Stimulated activated CD4-positive, alpha-beta T cell treated with anti-CD3 and anti-CD28 coated beads, Interleukin-4, amount 100 ng/mL, for 4 hours (primary cell): ENCODE measurements at places on chromosomes 6 and 20.
A peak's percentile ranks its signal among the peaks of the same experiment; 100 is the strongest.

- no peak for DNase-seq
Measured at GRCh38 chr6:164419099-164419498, 890.3 kb downstream of the C6orf118 start.

GRCh38 chr6:38453861-38454260 lies 185.9 kb downstream of the BTBD9 start:
- DNase-seq: no peak

GRCh38 chr6:148867862-148868261 lies 121.0 kb downstream of the UST start:
- no peak for DNase-seq

DNA sequence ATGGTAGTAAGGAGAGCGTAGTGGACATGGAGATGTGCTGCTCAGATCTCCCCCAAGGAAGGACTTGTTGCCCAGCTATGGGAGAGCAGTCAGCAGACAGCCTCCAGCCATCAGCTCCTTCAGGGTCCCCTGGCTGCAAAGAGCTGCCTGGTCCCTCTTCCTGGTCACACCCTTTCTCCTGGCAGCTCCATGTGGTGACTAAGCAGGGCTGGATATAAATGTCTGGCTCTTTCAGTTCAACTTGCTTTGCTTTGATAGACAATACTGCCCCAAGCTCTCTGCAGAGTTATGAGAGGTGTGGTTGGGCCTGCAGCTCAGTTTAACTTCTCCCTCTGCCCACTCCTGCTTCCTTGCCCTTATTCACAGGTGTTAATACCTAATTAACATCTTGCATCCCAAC lies 64.1 kb upstream of the DDR1 start:
- no peak for DNase-seq

- no peak for DNase-seq
Measured at GRCh38 chr20:15862178-15862577, 711.1 kb downstream of the KIF16B start.

DNA sequence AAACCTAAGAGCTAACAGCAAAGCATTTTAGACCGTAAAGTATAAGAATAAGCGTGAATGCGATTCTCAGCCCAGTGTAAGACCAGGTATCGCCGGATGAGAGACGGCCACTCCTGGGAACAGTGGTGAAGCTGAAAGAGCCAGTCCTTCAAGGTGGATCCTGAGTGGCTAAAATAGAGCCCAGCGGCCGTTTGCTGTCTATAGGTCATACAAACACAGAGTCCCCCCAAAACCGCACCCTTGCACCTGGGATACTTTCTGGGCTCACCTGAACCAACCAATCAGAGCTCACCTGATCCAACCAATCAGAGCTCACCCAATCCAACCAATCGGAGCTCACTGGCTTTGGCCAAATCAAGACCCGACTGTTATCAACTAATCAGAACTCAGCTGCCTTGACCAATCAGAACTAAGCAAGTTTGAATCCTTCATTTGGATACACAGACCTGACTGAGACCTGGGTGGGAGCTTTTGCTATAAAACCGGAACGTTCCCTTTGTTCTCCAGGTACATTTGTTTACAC lies 248.2 kb downstream of the DLL1 start:
- DNase-seq: no peak

DNA sequence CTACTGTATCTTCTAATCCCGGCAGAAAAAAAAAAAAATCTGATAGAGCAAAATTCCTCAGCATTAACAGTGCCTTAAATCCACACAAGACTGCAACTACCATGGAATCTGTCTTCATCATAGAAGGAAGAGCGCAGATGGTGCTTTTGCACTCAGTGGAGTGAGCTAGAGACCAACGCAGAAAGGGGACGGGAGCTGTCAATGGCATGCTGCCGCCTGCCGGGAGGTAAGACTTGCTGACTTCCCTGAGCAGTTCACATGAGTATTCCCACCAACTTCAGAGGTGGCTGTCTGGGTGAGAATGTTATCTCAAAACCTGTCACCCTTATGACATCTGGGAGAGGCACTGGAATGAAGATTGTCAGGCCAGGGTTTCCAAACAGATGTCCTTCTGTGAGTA lies 35.6 kb downstream of the DZANK1 start:
- no peak for DNase-seq

DNA sequence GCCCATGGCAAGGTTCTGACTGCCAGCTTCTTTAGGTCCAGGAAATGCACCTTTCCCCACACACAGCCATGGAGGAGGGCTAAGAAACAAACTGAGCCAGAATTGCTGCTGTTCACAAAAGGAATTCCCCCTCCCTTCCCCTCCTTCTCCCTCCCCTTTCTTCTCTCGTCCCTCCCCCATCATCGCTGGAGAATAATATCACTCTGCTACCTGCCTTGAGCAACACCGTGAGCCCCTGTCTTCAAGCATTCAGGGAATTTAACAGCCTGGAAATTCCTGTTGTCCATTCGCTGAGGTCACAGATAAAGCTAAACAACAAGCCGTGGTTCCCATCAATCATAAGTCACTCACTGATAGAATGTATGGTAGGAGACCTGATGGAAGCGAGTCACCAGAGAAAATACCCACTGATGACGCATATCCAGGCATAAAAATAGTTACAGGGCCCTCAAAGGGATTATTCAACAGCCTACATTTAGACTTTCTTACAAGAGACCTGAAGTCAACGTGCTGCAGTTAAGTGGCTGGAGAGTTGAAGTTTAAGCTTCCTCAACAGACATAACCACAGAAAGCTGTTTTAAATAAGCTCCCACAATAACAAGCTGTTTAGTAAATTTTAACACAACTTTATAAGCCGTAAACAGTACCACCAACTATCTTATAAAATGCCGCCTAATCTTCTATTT lies 59.7 kb downstream of the HIVEP2 start:
- DNase-seq: no peak

DNA sequence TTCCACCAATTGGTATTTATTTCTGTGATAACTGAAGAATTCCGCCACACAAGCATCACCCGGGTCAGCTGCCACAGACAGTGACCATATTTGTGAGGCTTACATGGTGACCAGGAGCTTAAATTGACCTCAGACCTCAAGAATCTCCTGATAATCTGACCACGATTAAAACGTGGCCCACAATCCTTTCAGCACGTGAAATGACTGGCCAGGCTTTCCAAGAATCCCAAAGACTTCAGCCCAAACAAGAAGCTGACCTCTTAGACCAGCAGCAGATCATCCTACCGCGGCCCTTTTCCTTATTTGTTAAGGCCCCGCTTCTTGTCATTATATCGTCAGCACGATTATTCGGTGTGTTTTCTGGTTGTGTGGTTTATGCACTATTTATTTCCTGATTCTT lies 45.6 kb upstream of the CD93 start:
- no peak for DNase-seq

DNA sequence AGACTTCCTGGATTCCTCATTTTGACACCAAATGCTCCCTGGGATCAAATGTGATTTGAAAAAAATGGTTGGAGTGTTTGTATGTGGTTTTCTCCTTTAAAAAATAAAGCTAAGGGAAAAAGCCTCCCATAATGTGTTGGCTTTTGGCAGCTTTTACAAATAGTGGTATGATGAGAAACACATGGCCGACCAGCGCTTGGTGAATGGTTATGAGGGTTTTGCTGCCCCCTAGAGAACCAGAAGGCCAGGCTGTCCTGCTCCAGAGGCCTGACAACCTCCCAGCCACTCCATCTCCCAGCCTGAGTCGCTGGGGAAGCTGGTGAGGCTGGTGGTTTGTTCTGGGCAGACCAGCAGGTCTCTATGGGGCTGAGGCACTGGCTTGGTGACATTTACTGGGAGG lies 69.3 kb downstream of the CLIC5 start:
- no peak for DNase-seq

DNA sequence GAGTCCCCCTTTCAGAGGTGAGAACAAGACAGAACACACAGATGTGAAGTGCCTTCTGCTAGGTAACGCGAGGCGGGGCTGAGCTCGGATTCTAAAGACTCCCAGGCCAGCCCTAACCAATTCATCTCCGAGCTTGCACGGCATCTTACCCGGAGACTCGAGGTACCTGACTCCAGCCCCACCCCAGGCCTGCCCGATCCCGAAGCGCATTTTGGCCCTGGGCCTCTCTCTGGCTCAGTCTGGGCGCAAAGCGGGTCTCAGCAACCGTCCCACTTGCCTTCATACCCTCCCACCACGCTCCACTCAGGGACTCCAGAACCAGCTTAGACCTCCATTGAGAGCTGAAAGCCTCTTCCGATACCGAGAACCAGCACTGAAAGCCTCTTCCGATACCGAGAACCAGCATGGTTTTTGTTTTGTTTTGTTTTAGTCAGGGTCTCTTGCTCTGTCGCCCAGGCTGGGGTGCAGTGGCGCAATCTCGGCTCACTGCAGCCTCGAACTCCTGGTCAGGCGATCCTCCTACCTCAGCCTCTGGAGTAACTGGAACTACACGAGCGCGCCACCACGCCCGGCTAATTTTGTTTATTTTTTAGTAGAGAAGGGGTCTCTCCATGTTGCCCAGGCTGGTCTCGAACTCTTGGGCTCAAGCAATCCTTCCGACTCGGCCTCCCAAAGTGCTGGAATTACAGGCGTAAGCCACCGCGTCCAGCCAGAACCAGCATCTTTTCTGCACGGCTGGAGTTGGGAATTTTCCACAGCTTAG lies 557 bp upstream of the DYNLRB1 start:
- DNase-seq: peak; percentile 69

DNA sequence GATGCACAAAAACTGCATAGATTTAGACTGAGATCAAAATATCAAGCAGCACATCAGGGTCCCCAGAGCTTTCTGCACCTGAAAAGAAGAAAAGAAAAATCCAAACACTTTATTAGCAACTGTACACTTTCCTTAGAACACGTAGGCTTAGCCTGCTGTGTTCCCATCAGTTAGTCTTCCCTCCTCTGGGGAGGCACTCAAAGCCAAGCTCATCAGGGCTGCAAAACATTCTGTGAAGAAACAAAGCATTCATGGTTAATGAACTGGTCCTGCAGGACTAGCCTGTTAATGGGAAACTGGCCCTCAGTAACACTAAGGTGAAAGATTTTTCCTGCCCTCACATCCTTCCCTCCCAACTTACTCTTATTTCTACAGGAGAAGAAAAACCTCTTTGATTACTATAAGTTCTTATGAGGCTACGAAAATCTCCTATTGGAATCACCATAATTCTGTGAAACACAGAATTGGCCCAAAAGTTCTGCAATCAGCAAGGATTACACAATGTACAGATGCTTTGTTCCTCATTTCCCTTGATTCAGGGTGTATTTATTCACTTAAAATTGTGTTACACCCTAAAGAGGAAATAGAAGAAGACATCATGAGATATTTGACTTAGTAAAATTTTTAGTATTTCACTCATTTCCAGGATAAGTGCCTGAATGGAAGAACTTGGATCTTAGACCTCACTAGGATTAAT lies 901.0 kb upstream of the MAP3K7 start:
- no peak for DNase-seq
